ENCODE measurements at places on chromosomes 12 and 14.

DNA sequence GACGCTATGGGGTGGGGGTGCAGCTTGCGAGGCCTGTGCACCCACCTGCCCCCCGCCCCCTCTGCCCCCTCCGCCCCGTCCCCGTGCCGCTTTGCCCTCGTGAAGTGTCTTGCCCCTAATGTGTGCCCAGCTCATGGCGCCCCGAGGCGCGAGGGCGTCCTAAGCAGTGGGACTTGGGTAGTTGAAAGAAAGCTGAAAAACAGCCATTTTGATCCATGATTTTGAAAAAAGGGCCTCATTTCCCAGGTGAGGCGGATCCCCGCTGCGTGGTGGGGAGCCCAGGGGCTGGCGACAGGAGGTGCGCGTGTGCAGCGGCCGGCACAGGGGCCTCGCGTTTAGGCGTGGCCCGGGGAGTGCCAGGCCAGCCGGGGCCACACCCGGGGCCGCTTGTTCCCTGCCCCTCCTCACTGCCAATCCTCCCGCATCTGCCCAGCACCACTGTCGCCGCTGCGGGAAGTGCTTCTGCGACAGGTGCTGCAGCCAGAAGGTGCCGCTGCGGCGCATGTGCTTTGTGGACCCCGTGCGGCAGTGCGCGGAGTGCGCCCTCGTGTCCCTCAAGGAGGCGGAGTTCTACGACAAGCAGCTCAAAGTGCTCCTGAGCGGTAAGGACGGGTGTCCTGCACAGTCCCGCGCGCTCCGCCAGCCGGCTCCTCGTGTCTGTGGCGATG lies 11.8 kb downstream of the ZFYVE21 start:
- no peaks in the 10 kb centered on the region for H3K36me3 ChIP-seq
- DNase-seq: no peak
- no peaks in the 10 kb centered on the region for H3K4me1 ChIP-seq
- H3K4me3 ChIP-seq: no peak overlapping the region

GRCh38 chr14:52023518-52023917 lies 34.2 kb downstream of the RTRAF start:
- no peak for DNase-seq
- no peak overlapping the region for H3K4me3 ChIP-seq

- H3K4me3 ChIP-seq: no peak overlapping the region
- no peaks in the 10 kb centered on the region for H3K36me3 ChIP-seq
- peaks cover 16% of the 10 kb centered on the region for H3K4me1 ChIP-seq
- no peaks in the 10 kb centered on the region for H3K27me3 ChIP-seq
- DNase-seq: no peak
These were observed 22.7 kb downstream of the TBX3 start for GRCh38 chr12:114661245-114661644.

- H3K4me3 ChIP-seq: no peak overlapping the region
- no peaks in the 10 kb centered on the region for H3K36me3 ChIP-seq
- no peak overlapping the region for H3K27ac ChIP-seq
- H3K4me1 ChIP-seq: no peaks in the 10 kb centered on the region
- DNase-seq: no peak
These were observed 105.0 kb upstream of the TMTC1 start for GRCh38 chr12:29888777-29889176.

DNA sequence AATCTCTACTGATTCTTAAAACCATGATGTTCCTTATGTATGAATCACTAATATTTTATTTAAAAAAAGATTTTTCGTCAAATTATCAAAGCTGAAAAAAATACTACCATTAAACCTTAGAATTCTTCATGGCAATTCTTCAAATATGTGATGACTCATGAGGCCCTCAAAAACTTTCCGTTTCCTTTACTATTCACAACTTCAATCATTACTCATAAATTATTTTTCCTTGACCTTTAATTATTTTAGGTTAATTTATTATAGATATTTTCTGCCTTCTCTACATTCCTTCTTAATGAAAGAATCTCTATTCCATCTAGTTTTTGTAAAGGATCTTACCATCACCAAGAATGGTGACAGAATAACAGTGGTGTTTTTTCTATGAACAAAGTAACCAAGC lies 162.1 kb upstream of the SOX5 start:
- H3K27me3 ChIP-seq: no peaks in the 10 kb centered on the region
- H3K4me3 ChIP-seq: no peak overlapping the region
- no peaks in the 10 kb centered on the region for H3K4me1 ChIP-seq
- no peak overlapping the region for H3K27ac ChIP-seq
- no peak for DNase-seq

DNA sequence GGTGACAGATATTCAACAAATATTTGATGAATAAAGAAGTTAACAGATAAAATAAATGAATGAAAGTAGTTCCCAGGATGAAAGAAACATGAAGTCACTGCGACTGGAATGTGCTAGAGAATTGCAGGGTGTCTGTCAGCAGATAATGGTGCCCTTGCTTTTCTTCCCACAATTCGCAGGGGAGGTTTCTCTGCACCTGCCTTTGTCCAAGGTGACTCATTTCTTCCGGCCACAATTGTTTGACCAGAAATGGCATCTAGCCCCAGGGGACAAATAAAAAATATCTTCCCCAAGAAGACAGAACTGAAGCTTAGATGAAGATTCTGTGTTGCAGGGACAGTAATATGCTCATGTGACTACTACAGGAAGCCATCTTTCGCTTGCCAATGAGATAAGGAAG lies 316.1 kb upstream of the TBX3 start:
- no peak overlapping the region for H3K4me3 ChIP-seq
- H3K4me1 ChIP-seq: no peaks in the 10 kb centered on the region
- DNase-seq: peak; percentile 72
- no peaks in the 10 kb centered on the region for H3K27me3 ChIP-seq
- no peak overlapping the region for H3K27ac ChIP-seq
- H3K36me3 ChIP-seq: no peaks in the 10 kb centered on the region

DNA sequence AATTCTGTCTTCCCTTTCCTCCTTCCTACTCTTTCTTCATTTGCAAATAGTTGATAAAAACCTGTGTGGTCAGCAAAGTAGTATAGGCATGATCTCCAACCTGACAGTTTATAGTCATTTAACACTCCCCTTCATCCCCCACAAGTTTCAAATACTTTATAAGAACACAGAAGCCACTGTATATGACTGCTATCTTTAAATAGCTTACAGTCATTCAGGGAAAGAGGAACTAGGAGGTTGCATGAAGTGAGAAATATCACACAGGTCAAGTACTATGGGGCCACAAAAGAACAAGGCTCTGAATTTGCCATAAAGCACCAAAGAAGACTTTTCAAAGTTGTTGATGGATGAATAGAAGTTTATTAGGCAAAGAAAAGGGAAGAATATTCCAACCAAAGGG lies 431.3 kb downstream of the NPAS3 start:
- H3K36me3 ChIP-seq: no peaks in the 10 kb centered on the region
- no peak overlapping the region for H3K27ac ChIP-seq
- H3K27me3 ChIP-seq: no peaks in the 10 kb centered on the region
- no peak for DNase-seq
- H3K4me1 ChIP-seq: no peaks in the 10 kb centered on the region
- H3K4me3 ChIP-seq: no peak overlapping the region

DNA sequence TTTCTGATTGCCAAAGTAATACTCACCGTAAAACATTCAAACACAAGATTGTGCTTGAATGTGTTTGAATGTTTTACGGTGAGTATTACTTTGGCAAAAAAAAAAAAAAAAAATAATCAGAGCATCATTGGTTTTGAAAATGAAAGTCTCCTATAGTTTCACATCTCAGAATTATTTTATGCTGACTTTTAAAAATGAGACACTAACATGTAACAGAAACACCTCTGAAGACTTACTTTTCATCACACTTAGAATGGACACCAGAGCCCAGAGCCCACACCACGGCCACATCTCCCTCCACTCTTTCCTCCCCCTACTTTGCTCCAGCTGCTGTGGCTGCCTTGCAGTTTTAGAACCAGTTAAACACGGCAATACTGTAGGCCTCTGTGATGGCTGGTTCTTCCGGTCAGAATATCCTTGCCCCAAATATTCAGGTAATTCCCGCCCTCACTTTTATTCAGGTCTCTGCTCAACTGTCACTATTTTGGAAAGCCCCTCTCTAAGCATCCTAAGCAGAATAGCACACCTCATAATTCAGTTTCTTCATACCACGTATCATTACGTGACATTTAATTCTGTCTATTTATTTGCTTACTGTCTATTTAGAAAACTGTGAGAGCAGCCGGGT lies 138.9 kb upstream of the MAX start:
- H3K27ac ChIP-seq: no peak overlapping the region
- H3K27me3 ChIP-seq: no peaks in the 10 kb centered on the region
- no peak overlapping the region for H3K4me3 ChIP-seq
- no peak for DNase-seq
- peaks cover 17% of the 10 kb centered on the region for H3K4me1 ChIP-seq

DNA sequence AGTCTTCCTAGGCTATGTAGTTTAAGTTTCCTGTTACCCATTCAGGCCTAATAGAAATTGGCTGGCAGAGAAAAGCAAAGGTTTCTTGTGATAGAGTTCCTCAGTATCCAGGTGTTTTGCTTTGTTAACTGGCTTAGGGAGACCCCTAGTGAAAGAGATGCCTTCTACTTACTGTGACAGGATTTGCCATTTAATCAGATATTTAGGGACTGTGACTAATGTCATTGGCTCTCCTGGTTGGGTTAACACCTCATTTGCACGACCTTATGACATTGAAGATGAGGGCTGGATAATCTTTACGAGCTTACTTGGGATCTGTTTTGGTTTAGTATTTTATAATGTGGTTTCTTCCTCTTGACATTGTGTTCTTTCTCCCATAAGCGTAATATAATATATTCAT lies 5.8 kb downstream of the MON2 start:
- peak; percentile 95 for DNase-seq
- H3K27me3 ChIP-seq: no peaks in the 10 kb centered on the region
- H3K36me3 ChIP-seq: no peaks in the 10 kb centered on the region
- H3K4me3 ChIP-seq: no peak overlapping the region

GRCh38 chr12:127041985-127042625 lies 1224.9 kb upstream of the TMEM132C start:
- no peak overlapping the region for H3K4me3 ChIP-seq
- no peaks in the 10 kb centered on the region for H3K4me1 ChIP-seq
- H3K27ac ChIP-seq: no peak overlapping the region
- no peaks in the 10 kb centered on the region for H3K36me3 ChIP-seq
- DNase-seq: no peak

Data from mesendoderm (in vitro differentiated cells).